Hematopoietic multipotent progenitor cell treated with erythropoietin and hydrocortisone succinate and interleukin-3 and kit ligand, for 8 days (in vitro differentiated cells): ENCODE measurements at places on chromosomes 16 and 17.

- no peak for DNase-seq
These were observed 90.7 kb upstream of the GSE1 start for GRCh38 chr16:85522308-85522841.

- no peak for DNase-seq
These were observed 34.8 kb upstream of the CPHXL start for GRCh38 chr16:75761108-75761507.

DNA sequence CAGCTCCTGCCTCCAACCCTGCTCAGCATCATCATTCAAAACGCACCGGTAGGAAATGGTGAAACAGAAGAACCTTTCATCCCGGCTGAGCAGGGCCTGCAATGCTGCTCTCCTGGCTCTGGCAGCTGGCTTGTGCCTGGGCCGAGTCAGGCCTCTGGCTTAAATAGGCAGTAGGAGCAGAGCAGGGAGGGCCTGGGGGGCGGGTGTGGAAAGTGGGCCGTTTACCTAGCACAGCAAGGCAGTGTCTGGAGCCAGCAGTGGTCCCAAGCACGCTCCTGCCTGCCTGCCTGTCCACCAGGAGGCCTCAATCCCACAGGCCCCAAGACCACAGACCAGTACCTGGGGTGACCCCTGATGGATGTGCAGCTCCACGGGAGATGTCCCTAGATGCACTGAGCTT lies 59.3 kb downstream of the SMPD3 start:
- DNase-seq: no peak

GRCh38 chr16:66882702-66883101 lies 2.4 kb downstream of the PDP2 start:
- no peak for DNase-seq

DNA sequence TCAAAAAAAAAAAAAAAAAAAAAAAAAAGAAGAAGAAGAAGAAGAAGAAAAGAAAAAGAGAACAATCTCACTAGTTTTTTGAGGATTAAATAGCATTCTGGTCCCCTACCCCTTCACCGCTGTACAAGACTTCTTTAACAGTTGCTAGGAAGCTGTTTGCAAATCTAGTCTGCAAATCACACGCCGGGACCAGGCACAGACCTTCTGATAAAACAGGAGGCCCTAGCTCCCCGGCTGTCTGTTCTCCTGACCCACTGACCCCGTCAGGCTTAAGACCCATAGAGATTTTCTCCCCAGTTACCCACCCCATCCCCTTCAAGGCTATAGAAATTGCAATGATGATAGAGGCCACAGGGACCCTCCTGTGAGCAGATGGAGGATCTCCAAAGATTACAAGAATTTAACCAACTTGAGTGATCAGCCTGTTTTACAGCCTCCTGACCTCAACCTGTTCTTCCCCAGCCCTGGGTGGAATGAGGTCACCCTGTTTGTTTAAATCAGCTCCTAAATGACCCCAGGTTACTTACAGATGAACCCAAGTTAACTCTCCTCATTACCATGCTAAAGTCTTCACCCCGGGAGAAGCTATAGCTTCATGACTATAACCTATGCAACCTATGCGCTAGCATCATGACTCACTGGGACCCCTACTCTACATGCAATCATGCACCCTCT lies 11.8 kb upstream of the SULT1A1 start:
- no peak for DNase-seq

GRCh38 chr17:46143827-46144236 lies 49.4 kb downstream of the KANSL1 start:
- no peak for DNase-seq
